Upper lobe of left lung (tissue), 6 donors: ENCODE measurements at places on chromosomes 4 and X. TPM values are rescaled to one million over a fixed set of nuclear protein-coding genes. Genes with fewer than 3 reads are reported as not detected.

DNA sequence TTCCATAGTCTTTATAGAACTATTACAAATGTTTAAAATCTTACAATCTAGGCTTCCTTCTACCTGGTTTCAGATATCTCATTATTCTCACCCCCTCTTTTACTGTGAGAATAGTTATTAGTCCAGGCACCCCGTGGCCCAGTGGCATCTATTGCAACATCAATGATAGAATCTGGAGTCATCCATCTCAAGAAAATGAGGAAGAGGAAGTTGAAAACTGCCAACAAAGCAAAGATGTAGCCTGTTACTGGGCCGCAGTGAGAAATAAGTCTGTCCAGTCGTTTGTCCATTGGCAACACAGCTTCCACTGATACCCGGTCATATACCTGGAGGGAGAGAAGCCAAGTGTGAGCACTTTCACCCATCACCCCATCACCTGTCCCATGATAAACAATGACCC lies 6.0 kb upstream of the ASB11 start:
- DNase-seq, result peak; percentile 32

Gene BMP3
- total RNA-seq, result 3.1 TPM

DNA sequence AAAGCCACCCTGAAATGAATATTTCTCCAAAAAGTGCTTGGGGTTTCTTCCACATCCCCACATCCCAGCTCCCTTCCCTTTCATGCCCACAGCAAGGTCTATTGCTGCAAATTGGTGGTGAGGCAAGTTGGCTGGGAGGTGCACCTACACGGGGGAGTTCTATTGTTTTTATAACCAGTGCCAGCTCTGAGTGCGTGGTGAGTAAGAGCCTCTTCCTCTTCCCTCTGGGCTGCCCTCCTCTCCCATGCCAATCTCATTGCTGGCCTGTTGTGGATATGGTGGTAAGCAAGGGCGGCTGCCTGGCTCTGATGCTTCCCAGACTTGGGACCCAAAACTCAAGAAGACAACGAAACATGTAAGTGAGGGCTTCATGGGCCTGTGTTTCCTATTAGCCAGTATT lies 204.3 kb downstream of the SHROOM3 start:
- DNase-seq, result no peak

Gene BBS12
- total RNA-seq, result 2.7 TPM

- DNase-seq, result no peak
Observed at GRCh38 chr4:178316211-178316610, 874.0 kb upstream of the AGA start.

- DNase-seq, result no peak
Observed at GRCh38 chr4:76762137-76763130, 135.5 kb downstream of the SOWAHB start.

GRCh38 chr4:135672202-135672601 lies 1470.6 kb upstream of the PABPC4L start:
- no peak for DNase-seq

Gene LUZP4
- not detected for total RNA-seq

- DNase-seq, result no peak
Observed at GRCh38 chrX:138519296-138519695, 192.2 kb downstream of the FGF13 start.

GRCh38 chr4:140851032-140851636 lies 94.9 kb upstream of the TBC1D9 start:
- no peak for DNase-seq

Gene GPR143
- total RNA-seq, result 0.86 TPM

GRCh38 chrX:10931976-10932375 lies 179.2 kb upstream of the HCCS start:
- no peak for DNase-seq

GRCh38 chr4:145679520-145679919 lies 426 bp upstream of the C4orf51 start:
- no peak for DNase-seq

Gene MXD4
- 74.3 TPM for total RNA-seq

DNA sequence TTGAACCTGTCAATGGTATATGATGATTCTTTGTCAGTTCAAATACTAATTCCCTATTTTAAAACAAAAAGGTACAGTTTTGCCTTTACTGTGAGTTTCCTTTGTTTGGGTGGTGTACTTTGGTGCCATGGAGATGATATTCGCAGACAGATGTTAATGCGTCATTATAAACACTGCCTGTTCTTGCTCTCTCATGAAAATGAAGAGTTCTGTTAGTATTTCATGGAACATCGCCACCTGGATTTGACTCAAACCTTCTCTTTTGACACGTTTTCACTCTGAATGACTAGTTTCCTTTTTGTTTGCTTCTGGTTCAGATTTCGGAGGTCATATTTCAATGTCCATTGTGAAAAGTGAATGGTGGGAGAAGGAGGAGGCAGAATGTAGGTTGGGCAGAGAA lies 6.9 kb upstream of the CTSO start:
- no peak for DNase-seq

Gene BST1
- total RNA-seq, result 9.4 TPM

GRCh38 chr4:8163436-8164193 lies 5.0 kb upstream of the ABLIM2 start:
- DNase-seq, result no peak

- DNase-seq, result no peak
Observed at GRCh38 chr4:147367891-147368290, 113.0 kb upstream of the EDNRA start.

DNA sequence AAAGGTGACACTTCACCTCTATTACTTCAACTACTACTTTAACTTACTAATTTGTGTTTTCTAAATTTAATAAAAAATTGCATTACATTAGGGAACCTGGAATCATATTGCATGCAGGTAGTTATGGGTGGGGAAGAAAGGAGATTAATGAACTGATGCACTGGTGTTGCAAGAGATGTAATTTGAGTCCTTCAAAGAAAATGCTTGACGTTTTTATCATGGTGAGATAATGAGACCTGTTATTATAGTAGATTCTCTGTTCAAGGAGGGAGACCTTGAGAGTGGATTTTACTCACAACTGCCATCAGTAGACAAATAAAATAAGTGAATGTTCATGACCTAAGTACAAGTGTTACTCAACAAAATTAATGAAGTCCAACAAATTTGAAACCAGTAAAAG lies 26.4 kb upstream of the MED14 start:
- DNase-seq, result no peak

Gene NUDT6
- total RNA-seq, result 10.3 TPM

DNA sequence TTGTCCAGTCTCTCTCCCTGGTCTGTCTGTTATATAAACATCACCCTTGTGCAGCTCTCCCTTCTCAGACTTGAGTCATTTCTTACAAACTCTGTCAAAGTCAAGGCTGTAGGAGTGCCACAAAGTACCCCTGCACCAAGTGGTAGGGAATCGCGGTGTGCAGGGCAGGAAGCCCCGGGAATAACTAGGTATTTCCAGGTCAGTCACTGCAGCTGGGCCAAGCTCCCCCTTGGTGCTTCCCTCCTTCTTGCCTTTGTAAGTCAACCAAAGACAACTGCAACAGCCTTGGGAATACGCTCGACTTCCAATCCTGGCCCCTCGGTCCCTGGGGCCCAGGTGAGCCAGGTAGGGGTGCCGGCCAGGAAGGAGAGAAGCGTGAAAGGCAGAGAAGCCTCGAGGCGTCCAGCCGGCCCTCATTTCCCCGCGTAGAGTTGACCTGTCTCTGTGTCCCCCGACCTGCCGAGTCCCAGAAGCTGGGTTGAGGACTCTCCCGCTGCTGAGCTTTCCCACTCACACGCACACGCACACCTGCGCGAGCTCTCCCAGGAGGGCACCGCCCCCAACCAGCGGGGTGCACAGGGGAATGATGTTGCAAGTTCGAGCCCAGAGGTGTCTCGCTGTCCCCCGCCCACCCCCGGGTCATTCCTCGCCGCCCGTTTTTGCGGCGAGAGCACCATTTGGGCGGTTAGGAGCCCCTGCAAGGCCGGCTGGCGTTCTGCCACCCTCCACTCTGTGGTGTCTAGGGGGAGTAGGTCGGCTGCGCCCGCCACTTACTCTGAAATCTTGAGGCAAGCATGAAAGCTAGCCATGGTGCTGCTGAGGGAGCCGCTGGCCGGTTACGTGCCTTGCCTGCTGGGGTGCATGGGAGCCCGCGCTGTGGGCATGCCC lies 22.8 kb upstream of the KIAA1210 start:
- DNase-seq, result no peak

- no peak for DNase-seq
Observed at GRCh38 chr4:173538909-173539445, 8.9 kb upstream of the HAND2 start.

Gene NAT8L
- total RNA-seq, result 0.37 TPM

Gene PF4V1
- total RNA-seq, result not detected

Gene TBX22
- total RNA-seq, result not detected

- no peak for DNase-seq
Observed at GRCh38 chr4:186592445-186592844, 37.1 kb upstream of the MTNR1A start.
